ENCODE measurements at places on chromosomes 16 and 17.

DNA sequence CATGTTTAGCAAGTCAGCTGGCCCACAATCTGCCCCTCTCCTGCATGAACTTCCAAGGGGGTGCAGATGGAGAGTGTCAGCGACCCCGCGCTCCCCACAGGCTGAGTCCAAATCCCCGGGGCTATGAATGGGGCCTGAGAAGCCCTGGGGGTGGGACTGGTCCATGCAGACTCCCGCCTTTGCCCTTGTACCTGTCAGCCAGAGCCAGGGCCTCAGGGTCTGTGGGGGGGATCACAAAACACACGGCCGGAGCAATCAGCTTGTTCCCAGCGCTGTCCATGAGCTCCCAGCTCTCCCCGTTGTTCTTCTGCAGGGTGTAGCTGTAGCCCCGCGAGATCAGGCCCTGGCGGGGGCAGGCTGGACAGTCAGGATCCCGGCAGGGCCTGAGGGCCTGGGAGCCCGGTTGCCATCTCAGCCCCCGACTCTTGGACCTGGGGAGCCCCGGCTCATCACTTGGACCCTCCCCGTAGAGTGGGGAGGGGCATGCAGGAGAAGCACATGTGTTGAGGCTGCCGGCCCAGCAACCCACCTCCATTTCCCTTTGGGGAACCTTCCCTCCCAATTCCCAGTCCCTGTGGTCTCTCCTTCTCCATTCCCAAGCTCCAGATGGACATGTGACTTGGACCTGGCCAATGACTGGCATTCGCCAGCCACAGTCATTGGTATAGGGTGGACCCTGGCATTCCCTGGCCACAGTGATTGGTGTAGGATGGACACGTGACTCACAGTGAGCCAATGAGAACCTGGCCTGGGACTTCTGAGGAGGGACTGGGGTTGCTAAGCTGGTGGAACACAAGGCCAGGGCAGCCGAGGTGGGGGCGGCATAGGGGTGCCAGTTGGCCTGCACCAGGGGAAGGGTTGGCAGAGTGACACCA lies 42.4 kb downstream of the PPL start:
- no peak for DNase-seq

- DNase-seq, result no peak
These were observed 136.8 kb upstream of the XYLT1 start for GRCh38 chr16:17607609-17608008.

DNA sequence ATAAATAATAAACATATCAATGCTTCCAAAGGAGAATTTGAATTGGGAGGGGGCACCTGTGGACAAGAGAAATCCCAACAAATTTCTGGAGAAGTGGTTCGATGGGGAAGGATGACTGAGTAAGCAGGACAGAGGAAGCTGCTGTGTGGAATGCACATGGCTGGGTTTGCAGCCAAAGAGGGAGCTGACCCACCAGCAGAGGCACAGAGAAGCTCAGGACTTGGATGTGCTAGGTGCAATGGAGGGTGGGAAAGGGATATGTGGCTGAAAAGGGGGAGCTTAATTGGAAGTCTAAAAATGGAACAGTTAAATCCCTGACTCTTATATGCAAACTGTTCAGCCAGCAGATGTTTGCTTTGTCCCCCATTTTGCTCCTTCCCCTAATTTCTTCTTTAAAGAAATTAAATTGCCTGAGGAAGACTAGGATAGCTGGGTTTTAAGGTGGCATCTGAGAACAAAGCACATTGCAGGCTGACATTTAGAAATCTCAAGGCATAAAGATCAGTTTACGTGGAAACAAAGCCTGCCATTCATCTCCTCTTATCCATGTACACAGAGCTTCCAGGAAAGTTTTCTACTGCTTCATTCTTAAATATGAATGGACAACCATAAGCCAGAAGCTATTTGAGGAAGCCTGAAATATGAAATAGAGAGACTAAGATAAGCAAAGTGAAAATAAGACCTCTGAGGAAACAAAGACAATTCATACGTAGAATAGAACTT lies 23.0 kb upstream of the TNS4 start:
- no peak for DNase-seq

DNA sequence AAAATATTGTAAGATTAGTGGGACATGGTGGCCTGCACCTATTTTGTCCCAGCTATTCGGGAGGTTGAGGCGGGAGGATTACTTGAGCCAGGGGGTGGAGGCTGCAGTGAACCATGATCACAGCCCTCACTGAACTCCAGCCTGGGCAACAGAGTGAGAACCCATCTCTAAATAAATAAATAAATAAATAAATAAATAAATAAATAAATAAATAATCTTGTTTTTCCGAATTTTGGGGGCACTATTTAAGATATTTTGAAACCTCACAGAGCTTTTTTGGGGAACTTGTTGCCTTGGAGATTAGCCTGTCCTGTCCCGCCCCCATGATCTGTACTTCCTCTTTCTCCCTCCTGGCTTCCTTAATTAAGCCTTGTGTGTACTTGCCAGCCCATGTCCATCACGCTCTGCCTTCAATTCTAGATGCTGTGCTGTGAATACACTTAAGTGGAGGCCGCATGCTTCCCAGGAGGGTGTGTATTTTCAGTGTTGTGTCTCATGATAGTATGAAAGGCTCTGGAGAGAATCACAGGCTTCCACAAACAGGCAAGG lies 4.4 kb downstream of the LGALS9 start:
- peak; percentile 95 for DNase-seq

GRCh38 chr16:78988361-78988969 lies 612.1 kb downstream of the MAF start:
- peak; percentile 32 for DNase-seq

- DNase-seq, result peak; percentile 79
These were observed 19.5 kb upstream of the GAS7 start for GRCh38 chr17:10217916-10218315.

DNA sequence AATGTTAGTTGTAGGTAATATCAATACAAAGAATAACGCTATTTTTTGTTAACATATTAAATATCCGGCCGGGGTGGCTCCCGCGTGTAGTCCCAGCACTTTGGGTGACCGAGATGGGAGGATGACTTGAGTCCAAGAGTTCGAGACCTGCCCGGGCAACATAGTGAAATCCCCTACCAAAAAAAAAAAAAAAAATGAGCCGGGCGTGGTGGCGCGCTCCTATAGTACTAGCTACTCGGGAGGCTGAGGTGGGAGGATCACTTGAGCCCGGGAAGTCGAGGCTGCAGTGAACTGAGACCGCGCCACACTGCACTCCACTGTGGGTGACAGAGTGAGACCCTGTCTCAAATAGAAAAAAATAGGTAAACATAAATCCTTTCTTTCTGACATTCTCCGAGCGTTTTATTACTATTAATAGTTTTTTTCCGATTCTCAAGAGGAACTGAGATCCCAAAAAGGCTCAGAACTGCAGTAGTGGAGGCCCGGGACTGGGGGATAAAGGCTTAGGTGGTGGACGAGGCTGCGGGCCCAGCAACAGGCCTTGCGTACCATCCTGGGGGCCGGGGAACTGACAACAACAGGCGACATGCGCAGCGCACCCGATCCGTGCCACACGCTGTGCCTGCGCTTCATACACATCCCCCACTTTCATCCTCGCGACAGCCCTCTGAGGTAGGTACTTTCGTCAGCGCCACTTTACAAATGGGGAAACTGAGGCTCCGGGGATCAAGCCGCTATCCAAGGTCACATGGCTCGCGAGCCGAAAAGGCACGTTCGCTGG lies 919 bp downstream of the N4BP1 start:
- DNase-seq, result peak; percentile 20

DNA sequence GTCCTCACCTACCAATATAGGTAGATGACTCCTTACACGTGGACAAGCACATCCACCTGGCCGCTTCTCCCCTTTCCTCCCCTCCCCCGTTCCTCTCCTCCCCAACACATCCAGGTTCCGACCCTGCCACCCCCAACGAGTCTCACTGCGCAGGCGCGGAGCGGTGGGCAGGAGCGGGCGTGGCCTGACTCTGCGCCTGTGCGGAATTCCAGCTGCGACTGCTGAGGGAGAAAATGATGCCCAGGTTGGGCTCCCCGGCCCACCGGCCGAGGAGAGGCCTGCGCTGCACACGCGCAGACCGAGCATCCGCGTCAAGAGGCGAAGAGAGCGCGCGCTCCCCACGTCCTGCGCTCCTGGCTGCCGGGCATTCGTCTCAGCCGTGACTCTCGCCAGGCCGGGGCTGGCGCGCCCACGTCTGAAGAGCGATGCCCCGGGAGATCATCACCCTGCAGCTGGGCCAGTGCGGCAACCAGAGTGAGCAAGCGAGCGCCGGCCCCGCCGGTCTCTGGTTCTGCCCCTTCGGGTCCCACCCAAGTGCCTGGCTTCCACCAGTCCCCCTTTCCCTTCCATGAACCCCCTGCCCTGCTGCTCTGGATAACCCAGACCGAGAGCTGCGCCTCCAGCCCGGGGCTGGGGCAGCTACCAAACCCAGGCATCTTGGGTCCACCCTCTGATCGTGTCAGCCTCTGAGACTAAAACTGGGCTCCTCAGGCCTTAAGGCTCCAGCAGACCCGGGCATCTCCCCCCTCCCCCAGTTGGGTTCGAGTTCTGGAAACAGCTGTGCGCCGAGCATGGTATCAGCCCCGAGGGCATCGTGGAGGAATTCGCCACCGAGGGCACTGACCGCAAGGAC lies at the start of gene TUBG2:
TSS of gene TUBG2 (plus strand) at position 206 of the 853 bp plus-strand sequence. CDS start at position 426, 220 bp downstream.
- DNase-seq, result peak; percentile 78

DNA sequence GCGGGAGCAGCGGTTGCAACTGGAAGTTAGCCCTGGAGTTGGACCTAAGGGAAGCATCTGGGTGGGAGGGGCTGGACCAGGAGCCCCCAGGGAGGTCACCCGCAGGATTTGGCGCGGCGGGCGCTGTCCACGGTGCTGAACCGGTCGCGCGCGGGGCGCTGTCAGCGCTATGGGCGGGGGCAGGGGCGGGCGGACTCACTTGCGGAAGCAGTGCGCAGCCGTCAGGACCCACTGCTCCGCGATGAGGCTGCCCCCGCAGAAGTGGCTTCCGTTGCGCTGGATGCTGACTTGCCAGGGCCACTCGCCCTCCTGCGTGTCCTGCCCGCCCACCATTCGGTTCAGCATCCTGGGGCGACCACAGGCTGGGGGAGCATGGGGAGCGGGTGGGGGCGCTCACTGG lies 4.5 kb downstream of the PRSS27 start:
- DNase-seq, result peak; percentile 86

DNA sequence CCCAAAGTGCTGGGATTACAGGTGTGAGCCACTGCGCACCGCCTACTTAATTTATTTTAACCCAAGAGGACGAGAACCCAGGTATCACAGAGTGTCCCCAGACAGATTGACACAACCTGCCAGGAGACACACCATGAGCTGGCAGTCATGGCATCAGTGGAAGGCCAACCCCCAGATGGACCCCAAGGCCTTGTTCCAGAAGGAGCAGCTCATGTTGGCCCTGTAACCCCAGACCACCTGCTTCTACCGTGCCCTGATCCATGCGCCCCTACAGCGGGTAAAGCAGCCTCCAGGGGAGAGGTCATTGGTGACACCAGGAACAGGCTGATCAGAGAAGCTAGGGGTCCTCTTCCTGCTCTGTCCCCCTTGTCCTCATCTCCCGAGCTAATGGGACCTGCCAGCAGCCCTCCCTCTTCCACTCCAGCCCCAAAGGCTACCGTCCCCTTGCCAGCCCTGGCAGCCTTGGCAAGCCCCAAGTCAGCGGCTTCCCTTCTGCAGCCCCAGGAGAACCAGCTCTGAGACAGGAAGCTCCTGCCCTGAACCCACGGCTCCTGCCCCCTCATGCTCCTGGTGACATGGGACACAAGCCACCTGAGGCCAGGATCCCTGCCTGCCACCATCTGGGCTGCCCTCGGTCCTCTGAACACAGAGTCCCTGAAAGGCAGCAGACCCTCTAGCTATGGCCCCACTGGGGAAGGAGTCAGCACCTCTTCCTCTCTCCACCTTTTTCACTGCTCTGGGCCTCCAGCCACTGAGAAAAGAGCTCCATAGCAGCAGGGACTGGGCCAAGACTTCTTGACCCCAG lies 6.3 kb downstream of the SULT1A1 start:
- no peak for DNase-seq
